Tongue (tissue), 3 donors: ENCODE measurements at places on chromosomes 7 and 10.

- DNase-seq: peak; percentile 54
These were observed 45.5 kb downstream of the NOD1 start for GRCh38 chr7:30433082-30433481.

DNA sequence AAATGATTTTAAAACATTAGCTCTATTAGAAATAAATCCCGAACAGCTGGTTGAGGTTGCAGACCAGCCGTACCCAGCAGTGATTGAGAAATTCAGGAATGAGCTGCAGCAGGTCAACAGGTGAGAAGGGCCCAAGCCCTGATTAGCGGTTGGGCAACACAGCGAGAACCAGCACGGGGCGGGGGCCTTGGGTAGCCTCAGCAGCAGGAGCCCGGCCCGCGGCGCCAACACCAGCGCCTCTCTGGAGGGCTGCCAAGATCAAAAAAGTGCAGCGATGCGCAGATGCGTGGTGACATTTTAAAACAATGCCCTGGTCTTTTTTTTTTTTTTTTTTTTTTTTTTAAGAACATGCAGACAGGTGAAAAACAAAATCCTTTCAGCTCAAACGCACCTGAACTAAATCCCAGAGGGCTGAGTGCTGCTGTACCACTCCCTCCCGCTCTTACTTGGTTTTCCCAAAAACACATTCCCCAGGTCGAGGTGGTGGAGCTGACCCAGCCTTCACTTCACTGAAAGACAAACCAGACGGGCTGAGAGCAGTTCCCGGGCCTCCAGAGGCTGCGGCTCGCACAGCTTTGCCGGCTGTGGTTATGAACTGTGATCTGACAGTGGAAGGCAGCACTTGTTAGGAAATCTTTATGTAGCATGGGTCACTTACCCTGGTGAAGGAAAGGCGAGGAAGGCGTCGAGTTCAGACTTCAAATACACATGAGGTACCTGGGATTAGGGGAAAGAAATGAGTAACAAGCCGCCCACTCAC lies 579.4 kb downstream of the SDK1 start:
- DNase-seq: peak; percentile 50

DNA sequence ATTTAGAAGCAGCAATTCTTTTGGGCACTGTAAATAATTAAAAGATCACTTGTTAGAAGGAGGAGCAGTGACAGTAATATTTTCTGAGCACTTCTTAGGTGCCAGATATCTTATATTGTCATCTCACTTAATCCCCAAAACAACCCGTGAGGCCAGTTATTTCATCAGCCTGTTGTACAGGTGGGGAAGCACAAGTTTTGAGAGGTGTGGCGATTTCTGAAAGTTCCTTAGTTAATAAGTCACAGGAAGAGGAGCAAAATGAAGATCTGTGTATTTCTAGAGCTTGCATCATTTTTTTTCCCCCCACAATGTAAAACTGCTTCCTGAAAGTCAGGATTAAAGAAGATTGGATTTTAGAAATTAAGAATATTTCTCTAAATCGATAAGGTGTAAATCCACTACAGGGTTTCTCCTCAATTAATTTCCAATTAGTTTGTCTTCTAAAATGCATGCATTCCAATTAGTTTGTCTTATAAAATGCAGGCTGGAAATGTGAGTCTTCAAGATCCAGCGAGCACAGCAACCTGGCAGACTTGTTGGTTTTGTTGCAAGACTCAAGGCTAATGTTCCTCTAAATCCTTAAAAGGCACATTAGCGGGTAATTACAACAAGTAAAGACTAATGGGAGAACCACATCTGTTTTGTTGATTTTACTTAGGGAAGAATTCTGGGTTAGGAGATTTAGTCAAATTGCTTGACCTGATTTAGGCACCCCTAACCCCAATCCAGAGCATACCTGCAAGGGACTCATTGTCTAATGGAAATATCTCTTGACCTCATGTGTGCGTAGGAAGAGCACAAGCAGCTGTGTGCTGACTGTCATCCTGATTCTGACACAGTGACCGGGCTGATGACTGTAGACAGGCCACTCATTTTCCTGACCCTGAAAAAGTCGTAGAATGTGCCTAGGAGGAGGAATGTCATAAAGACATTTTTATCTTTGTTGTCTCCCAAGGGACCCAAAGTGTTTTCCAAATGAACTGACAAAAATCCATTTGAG lies 272.0 kb downstream of the BAMBI start:
- no peak for DNase-seq

- no peak for DNase-seq
These were observed 16.0 kb upstream of the HK1 start for GRCh38 chr10:69262292-69262751.

DNA sequence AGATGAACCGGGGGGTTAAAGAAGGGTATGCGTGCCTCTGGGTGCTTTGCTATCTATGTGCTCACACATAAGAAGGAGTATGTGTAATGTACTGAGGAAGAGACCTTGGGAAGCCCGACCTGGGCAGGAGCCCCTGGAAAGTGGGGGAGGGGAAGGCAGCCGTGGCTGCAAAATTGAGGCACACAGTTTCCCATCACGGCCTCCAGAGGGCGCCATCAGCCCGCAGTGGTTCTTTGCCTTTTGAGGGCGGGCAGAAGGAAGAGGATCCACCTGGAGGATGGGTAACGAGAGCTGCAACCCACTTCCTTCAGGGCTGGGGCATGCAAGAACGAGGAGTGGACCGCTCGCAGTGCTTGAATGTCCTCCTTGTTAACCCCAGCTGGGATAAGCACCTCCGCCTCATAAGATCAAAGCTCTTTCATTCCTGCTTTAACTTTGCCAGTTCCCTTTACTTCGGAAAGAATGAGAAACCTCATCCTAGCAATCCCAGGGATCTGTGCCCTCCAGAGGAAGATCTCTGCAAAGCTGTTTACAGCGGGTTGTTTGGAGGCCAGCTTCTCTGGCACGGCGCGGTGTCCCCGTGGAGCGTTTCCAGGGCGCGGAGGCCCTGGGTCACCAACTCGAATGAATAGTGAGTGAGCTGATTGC lies 77.9 kb downstream of the PCGF5 start:
- peak; percentile 94 for DNase-seq

- no peak for DNase-seq
These were observed 56.1 kb downstream of the ZRANB1 start for GRCh38 chr10:124997771-124998623.

- peak; percentile 81 for DNase-seq
These were observed 606.4 kb downstream of the SORCS1 start for GRCh38 chr10:106557951-106558733.

GRCh38 chr10:78706726-78707540 lies 361.8 kb upstream of the ZMIZ1 start:
- DNase-seq: no peak

DNA sequence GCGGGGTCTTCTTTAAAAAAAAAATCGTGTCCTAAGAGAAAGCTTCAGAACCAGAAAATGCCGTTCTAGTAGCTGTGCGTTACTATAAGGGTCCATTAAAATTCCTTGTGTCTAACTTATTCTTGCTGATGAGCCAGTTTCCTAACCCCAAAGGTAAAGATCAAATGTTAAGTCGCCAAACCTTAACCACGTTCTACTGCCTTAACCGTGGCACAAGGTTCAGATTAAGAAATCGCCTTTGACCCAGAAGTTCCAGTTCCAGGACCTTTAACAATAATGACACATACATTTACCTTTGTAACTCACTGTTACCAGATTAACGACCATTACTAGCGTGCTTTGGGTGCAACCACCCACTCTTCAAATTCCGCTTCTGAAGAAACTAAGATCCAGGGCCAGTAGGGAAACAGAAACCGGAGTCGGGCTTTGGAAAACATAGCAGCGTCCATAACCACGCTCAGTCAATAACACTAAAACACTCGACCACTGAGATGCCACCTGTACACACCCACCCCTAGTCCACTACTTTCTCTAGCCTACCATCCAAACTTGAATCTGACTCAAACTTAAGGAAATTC lies 620 bp downstream of the BET1 start:
- no peak for DNase-seq

DNA sequence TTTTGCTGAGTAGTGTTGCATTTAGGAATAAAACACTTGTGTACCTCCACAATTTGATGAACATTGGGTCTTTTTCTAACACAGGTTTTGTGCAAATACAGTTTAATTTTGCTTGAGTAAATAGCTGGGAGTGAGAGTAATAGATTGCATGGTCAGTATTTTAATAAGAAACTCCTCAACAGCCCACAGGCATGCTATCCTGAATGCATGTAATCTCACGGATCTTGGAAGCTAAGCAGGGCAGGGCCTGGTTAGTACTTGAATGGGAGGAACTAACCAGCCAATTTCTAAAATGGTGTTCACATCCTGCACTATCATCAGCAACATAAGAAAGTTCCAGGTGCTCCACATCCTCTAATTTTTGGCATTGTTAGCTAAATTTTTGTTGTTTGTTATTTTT lies 685.4 kb upstream of the MBL2 start:
- DNase-seq: no peak

- DNase-seq: peak; percentile 72
These were observed 127.0 kb downstream of the SRPK2 start for GRCh38 chr7:105261689-105262088.

DNA sequence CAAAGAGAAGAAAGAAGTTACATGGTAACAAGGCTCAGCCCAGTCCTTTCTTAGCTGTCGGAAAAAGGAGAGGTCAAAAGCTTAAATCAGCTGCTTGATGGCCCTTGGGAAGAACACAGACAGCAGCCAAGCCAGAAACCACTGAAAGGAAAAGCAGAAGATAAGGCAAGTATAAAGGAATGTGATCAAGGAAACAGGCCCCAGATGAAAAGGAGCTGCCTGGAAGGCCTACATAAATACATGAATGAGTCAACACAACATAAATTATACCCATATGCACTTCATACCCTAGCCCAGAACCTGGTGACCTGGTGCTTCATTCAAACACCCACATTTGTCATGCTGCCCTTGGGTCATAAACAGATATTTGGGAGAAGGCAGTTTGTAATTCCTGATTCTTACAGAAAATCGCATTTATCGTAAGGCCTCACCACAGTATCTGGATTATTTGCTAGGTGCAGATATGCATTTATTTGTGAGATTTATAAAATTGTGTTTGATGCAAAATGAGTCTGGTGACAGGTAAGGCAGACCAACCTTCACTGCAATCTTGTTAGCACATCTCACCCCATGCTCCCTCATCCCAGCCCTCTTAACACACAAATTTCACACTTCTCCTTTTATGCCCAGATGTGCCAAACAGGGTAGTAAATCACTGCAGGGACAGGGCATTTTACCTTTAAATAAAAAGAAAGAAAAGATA lies 94.9 kb upstream of the KCNIP2 start:
- DNase-seq: peak; percentile 9

DNA sequence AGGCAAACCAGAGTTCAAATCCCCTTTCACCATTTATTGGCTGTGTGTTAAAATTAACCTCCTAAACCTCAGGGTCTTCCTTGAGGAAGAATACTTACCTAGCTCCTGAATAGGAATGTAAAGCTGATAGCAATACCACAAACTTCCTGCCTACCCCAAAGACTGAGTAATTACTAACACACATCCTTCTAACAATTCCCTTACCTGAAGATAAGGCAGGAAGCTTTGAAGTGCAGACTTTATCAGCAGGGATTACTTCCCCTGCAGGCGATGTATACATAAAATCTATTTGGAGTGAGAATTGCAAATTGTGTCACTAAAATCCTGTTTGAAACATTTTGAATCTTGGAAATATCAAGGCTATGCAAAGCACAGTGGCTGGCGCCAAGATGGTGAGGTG lies 21.2 kb downstream of the EVX1 start:
- no peak for DNase-seq

DNA sequence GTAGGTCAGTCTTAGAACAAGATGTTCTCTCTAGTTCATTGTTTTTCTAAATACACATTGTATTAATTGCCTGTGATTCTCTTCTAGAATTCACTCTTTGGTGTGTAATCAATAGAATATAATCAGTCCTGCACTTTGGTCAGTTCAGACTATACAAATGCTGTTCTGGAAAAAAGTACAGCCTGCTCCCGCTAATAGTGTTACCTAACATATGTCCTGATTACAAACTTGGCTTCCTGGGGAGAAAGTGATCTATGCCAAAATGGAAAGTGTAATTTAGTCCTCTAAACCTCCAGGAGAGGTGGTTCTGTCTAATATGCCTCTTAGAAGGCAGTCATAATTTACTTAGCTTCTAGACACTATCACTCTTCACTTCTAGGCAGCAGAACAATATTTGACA lies 215.5 kb downstream of the SEMA3D start:
- no peak for DNase-seq

GRCh38 chr10:101282947-101283346 lies 53.7 kb upstream of the LBX1 start:
- no peak for DNase-seq

- DNase-seq: no peak
These were observed 12.1 kb downstream of the ASB13 start for GRCh38 chr10:5654218-5654755.

- no peak for DNase-seq
These were observed 1.6 kb upstream of the CHCHD2 start for GRCh38 chr7:56107954-56108258.

- no peak for DNase-seq
These were observed 16.1 kb downstream of the TAS2R41 start for GRCh38 chr7:143493751-143494150.

GRCh38 chr10:6271663-6272062 lies 68.9 kb downstream of the PFKFB3 start:
- no peak for DNase-seq

GRCh38 chr10:106396192-106396591 lies 768.3 kb downstream of the SORCS1 start:
- DNase-seq: no peak

DNA sequence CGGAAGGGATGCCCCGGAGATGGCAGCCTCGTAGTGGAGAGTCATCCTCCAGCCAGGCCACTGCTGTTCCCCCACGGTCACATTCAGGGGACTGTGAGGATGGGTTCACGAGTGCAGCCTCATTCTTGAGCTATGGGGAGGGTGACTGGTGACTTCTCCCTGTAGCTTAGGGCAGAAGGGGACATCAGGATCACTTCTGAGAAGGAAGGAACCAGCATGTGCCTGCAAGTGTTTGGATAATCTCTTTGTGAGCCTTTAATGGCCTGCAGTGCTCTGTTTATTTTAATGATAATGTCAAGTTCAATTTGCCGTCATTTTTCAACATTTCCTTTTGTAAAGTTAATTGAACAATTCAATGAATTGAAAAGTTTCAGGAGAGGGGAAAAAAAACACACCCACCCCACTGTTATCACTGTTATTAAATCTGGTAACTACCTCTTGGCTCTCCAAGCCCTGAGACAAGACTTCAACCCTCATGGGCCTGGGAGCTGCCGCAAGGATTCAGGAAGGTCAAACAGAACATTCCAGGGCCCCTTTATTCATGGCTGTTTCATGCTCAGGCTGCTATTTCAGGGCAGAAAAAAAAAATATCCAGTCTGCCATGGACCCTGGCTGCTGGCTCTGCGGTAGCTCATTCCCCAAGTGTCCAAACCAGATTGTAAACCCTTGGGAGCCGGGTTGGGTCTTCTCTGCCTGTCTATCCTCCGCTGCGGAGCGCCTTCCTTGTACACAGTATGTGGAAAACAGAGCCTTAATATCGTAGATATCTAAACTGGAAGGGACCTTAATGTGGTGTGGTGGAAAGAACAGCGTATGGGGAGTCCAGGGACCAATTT lies 100.4 kb downstream of the CDH23 start:
- no peak for DNase-seq

DNA sequence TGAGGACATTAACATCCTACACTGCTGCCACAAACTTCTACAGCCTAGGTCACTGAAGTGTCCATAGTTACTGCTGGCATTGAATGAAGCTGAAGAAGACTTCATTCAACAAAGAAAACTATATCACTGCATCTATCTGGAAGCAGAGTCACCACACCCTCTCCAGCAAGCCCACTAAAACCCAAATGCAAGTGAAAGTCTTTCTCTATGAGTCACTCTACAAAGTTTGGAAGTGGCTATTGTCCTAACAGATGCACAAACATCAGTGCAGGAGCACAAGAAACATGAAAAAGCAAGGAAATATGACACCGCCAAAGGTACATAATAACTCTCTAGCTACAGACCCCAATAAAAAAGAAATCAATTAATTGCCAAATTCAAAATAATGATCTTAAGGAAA lies 43.5 kb upstream of the CAMK2B start:
- no peak for DNase-seq
